ENCODE measurements at places on chromosomes 7 and 10. TPM values are rescaled to one million over a fixed set of nuclear protein-coding genes. Genes with fewer than 3 reads are reported as not detected.

The GIMAP1 gene
- 10.0 TPM for total RNA-seq

The CYTH3 gene
- total RNA-seq, result 4.5 TPM

The TNPO3 gene
- 82.1 TPM for total RNA-seq

The HMX3 gene
- total RNA-seq, result not detected

The TMEM26 gene
- not detected for total RNA-seq

The EEPD1 gene
- 0.66 TPM for total RNA-seq

The BPGM gene
- 25.4 TPM for total RNA-seq

The SAMD9 gene
- 9.3 TPM for total RNA-seq

The C10orf71 gene
- not detected for total RNA-seq

The HOXA6 gene
- total RNA-seq, result not detected

The SPDYE5 gene
- not detected for total RNA-seq

The UPK3B gene
- 0.42 TPM for total RNA-seq

The LEP gene
- total RNA-seq, result not detected

The ANKRD61 gene
- total RNA-seq, result 0.24 TPM

Data from CD8-positive, alpha-beta memory T cell (primary cell).